Kasumi-1 (cell line): ENCODE measurements at places on chromosomes 3 and 15.

DNA sequence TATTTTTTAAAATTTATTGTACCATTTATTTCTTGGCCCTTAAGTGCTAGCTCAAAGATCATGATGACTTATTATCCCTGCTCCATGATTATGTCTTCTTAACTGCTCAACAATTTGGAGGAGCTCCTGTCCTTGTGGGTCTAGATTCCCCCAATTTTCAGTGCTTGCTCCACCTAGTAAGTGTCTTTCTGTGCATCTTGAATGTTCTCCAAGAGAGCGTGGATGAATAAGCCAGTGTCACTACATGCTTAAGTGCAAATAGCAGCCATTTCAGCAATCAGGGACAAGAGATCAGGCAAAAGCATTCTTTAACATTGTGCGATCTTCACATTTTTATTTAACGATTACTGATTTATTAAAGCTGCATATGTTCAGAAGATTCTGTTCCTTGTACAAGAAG is 99.4 kb downstream of the ALCAM start:
- no peak for DNase-seq

DNA sequence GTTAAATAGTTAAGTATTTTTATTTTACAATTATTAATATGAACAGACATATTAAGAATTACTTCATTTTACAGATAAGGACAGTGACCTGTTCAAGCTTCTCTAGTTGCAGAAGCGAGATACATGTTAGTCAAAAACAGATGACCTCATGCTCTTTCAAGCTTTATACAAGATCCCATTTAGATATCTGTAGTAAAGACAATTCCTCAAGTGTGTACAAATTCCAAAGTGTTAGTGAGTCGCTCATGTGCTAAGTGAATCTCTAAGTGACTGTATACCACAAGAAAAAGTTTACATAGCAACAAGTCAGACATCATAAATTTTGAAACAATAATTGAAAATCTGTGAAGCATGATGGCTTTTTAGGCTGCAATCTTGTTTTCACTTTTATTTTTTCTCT is 293.8 kb downstream of the ROBO1 start:
- no peak for DNase-seq

DNA sequence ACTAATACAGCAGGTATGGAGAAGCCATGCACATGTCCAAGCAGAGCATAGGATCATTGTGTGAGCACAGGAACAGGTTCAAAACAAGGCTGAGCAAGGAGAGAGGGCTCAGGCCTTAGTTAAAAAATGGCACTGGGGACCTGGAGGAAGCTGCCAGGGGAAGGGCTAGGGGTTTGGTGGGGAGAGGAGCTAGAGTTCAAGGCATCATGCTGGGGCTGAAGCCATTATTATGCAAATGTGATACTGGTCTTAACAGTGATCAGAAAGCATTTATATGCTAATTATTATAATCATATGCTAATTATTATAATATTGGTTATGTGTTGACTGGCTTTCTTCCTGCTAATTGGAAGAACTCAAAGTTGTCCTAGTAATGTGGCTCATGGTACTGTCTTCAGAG is 546.0 kb upstream of the CFAP20DC start:
- no peak for DNase-seq

- DNase-seq, result no peak
Observed at GRCh38 chr3:194067949-194068362, 68.0 kb upstream of the HES1 start.

GRCh38 chr15:64847016-64847415 is 5.3 kb downstream of the PLEKHO2 start:
- no peak for DNase-seq

- DNase-seq, result no peak
Observed at GRCh38 chr15:41921167-41921566, 27.3 kb upstream of the SPTBN5 start.

GRCh38 chr3:175121225-175121624 is 262.1 kb downstream of the NAALADL2 start:
- no peak for DNase-seq

- no peak for DNase-seq
Observed at GRCh38 chr15:33370623-33371020, 59.9 kb downstream of the RYR3 start.

DNA sequence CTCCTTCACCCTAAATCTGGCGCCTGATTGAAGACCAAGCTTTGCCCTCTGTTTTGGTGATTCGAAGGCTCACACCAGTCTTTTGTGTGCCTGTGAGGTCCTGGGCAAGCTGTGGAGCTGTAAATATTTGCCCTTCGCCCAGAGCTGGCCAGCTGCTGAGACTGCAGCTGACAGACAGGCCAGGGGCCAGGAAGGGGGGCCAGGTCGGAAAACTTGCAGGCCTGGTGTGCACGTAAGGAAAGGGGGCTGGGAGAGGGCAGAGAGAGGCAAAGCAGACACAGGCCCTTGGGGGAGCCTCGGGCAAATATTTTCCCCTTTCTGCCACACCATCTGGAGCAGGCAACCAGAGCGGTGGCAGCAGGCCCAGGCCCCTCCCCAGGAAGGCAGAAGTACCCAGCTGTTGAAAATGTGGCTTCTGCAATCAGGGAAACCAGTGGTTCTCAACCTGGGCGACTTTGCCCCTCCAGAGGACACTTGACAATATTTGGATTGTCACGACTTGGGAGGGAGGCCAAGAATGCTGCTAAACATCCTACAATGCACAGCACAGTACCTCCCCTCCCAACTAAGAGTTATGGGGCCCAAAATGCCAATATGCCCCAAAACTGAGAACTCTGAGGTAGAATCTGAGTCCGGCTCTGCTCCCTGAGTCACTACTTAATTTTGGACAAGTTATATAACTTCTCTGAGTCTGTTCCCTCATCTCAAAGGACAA is 2.5 kb downstream of the PDZRN3 start:
- no peak for DNase-seq

- DNase-seq, result peak; percentile 40
Observed at GRCh38 chr3:192915304-192915703, 2.4 kb downstream of the MB21D2 start.

DNA sequence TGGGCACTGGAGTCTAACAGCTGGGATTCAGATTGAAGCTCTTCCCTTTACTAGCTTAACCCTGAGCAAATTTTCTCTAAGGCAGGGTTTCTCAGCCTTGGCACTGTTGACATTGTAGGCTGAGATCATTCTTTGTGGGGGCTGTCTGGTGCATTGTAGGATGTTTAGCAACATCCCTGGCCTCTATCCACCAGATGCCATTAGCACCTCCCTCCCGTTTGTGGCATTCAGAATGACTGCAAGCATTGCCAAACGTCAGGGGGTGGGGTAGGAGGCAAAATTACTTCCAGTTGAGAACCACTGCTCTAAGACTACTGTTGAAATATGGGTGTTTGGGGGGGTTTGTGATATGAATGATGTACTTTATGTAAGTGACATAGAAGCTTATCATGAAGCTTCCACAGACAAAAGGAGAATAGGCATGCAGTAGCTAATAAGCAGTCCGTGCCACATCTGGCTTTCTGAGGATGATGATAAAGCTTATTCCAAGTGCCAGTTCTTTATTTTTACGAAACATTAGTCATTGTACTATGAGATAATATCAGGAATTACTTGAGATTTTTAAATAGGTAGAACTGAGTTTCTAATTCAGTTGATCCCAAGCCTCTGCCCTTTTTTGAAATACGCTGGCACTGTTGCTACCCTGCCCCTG is 39.3 kb downstream of the NKIRAS1 start:
- peak; percentile 39 for DNase-seq

DNA sequence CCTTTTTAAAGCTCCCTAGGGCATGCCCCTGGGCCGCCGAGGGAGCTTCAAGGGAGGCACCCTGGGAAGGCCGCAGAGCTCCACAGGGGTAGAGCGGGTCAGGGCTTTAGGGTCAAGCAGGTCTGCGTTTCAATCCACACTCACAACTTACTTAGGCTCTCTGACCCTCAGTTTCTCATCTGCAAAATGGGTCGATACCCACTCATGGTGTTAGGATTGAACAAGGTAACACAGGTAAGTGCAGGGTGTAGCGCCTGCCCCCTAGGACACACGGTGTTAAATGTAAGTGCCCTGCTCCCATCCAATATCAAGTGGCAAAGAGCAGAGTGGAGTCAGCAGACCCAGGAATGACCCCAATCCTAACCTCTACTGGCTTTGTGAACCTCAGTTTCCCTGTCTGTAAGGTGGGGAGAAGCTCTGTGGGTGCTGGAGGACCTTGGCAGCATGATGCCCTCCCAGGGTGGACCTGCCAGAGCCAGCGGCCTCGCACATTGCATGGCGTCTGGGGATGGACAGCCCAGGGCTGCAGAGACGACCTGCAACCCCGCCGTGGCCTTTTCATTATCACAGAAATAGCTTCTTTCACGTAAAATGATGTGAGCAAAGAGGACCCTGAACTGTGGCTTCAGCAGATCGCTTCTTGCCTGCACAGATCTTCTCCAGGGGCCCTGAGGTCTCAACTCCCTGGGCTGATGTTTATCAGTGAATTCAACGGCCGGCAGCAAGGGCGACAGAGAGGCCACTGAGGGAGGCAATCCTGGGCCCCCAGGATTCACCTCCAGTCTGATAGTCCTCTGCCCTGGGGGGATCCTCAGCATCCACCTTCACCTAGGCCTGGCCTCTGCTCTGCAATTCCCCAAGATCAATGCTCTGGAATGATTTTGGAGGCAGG is 138.5 kb downstream of the CHSY1 start:
- DNase-seq, result no peak

- peak; percentile 19 for DNase-seq
Observed at GRCh38 chr3:169663951-169664820, 674 bp upstream of the MECOM start.

DNA sequence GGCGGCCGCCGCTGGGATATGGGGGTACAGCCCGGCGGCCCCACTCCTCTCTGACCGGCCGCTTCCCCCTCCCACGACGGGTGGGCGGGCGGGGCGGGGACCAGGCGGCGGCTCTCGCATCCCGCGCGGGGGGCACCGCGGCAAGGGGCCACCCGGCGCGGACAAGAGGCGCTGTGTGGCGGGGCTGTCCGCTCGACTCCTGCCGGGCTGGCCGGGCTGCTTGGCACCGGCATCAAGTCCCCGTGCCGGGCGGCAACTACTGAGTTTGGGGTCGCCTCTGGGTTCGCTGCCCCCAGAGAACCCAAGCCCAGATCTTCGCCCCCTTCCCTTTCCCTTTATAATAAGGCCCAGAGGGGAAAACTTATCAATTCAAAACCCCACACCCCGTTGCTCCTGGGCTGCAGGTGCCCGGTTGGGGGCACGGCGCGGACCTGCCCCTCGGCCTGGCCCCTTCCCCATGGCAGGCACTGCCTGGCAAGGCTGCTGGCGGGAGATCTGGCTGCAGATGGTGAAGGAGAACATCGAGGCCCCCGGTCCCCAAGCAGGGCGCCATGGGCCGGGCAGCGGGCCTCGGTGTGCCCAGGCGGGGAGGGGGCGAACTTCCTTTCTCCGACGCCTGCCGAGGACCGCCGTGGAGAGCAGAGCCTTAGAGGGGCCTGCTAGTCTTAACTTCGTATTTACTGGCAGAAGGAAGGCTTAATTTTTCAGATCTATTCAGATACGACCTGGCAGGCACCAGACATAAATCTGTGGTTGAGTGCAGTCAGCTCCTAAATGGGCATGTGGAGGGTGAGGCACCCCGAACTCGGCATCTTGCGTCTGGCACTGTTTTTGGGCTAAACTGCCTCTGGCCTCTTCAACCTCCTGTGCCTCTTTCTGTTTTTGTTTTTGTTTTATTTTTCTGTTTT is 911 bp downstream of the APBA2 start:
- DNase-seq, result no peak

GRCh38 chr3:37243820-37244748 is 69.7 kb upstream of the LRRFIP2 start:
- peak; percentile 37 for DNase-seq

DNA sequence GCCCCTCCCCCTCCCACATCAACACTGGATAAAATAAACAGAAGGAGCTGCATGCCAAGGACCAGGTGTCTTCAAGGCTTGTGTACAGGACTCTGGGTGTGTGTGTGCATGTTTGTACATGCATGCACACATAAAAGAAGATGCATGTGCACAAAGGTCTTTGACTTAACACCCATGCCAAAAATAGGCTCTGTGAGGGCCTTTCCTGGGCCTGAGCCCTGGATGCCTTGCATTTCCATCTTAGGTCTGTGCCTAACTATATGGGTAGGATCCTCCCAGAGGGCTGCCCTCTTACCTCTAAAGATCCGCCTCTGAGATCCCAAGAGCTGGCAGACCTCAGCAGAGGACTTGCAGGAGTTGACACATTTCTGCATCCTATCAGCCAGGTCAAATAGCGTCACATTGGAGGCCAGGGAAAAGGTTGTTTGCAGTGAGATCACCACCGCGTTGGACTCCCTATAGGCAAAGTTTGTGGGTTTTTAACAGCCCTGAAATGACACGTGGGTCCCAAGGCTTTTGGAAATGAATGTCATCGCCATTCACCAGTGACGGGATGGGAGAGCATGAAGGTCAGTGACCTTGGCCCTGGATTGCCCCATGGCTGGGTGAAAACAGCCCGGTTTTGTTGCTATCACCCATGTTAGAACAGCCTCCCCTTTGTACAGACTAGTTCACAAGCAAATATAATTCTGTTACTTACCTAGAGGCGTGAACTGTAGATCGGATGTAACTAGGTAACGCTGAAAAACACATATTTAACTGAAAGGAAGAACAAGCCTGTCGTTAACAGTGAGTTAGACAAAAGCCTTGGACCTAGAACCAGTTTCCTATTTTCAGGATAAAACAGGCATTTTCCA is 54.0 kb downstream of the HEG1 start:
- DNase-seq, result no peak

DNA sequence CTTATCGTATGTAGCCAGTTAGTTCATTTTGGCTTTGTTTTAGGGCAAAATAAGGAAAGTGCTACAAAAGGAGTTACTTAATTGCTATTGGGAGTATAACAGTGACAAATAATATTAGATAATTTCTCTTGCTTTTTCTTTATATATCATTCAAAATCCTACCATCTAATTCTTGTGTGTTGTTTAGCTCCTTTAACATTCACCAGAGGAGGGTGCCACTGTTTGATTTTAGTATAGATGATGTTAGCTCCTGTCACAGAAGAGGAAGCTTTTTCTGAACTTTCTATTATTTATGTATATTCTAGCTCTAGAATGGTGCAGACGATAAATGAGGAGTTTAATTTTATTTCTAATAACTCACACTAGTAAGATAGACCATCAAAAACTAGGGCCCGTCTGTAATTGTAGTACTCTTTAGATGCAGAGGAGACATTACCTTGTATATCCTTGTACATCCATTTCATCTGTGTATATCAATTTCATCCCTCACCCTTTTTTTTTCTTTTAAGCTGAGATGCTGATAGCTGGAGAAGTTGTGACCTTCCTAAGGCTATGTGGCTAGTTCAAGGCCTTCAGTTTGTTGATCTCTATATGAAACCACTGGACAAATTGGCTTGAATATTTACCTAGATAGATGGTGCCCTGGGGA is 3.0 kb downstream of the PPM1L start:
- peak; percentile 30 for DNase-seq

- no peak for DNase-seq
Observed at GRCh38 chr3:112982710-112983109, 7.8 kb upstream of the CD200R1 start.

DNA sequence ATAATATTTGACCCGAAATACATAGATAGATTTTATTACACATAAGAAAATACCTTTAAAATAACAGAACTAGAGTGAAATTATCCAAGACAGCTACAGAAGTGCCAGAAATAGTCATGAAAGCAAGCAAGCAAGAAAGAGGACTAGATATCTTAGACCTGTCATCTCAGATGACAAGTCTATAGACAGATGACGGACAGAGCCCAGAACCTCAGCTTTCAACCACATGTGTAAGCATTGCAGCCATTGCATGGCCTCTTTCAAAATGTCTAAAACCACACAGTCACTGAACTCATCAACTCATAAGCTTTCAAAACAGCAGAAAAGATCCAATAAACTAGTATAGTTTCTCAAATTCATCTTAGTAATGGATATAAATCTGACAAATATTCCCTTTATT is 59.8 kb upstream of the FHIT start:
- no peak for DNase-seq
